ENCODE measurements at places on chromosomes 12 and 14. TPM values are rescaled to one million over a fixed set of nuclear protein-coding genes. Genes with fewer than 3 reads are reported as not detected.

- H3K27ac ChIP-seq = no peak overlapping the region
- no peak for DNase-seq
- H3K4me1 ChIP-seq = no peaks in the 10 kb centered on the region
- H3K27me3 ChIP-seq = no peaks in the 10 kb centered on the region
These were observed 46.7 kb upstream of the ALG10B start for GRCh38 chr12:38269897-38270296.

GRCh38 chr12:110649341-110649847, 35.5 kb downstream of the TCTN1 start:
- no peaks in the 10 kb centered on the region for H3K36me3 ChIP-seq
- no peak overlapping the region for H3K27ac ChIP-seq
- no peaks in the 10 kb centered on the region for H3K27me3 ChIP-seq
- no peaks in the 10 kb centered on the region for H3K4me1 ChIP-seq
- no peak overlapping the region for H3K4me3 ChIP-seq

GRCh38 chr14:104049576-104050240, 35.8 kb upstream of the ASPG start:
- H3K36me3 ChIP-seq = no peaks in the 10 kb centered on the region
- H3K4me3 ChIP-seq = no peak overlapping the region
- no peak overlapping the region for H3K27ac ChIP-seq
- H3K27me3 ChIP-seq = no peaks in the 10 kb centered on the region
- no peaks in the 10 kb centered on the region for H3K4me1 ChIP-seq

GRCh38 chr12:89363084-89363483, 10.8 kb upstream of the DUSP6 start:
- no peaks in the 10 kb centered on the region for H3K36me3 ChIP-seq
- no peaks in the 10 kb centered on the region for H3K27me3 ChIP-seq
- peaks cover 15% of the 10 kb centered on the region for H3K4me1 ChIP-seq
- no peak overlapping the region for H3K27ac ChIP-seq

GRCh38 chr12:119780786-119781434, 96.2 kb downstream of the CIT start:
- H3K27ac ChIP-seq = no peak overlapping the region
- H3K4me3 ChIP-seq = no peak overlapping the region
- DNase-seq = peak; percentile 68
- no peaks in the 10 kb centered on the region for H3K4me1 ChIP-seq
- H3K36me3 ChIP-seq = no peaks in the 10 kb centered on the region

GRCh38 chr12:74689929-74690328, 152.3 kb downstream of the ATXN7L3B start:
- DNase-seq = no peak
- H3K4me3 ChIP-seq = no peak overlapping the region
- H3K27me3 ChIP-seq = no peaks in the 10 kb centered on the region
- H3K4me1 ChIP-seq = no peaks in the 10 kb centered on the region

GRCh38 chr14:103101963-103102688, 7.6 kb downstream of the EXOC3L4 start:
- no peak for DNase-seq
- peaks cover 37% of the 10 kb centered on the region for H3K4me1 ChIP-seq
- H3K27me3 ChIP-seq = no peaks in the 10 kb centered on the region
- H3K27ac ChIP-seq = no peak overlapping the region
- no peak overlapping the region for H3K4me3 ChIP-seq
- no peaks in the 10 kb centered on the region for H3K36me3 ChIP-seq

GRCh38 chr14:92794547-92794941, 439 bp downstream of the GOLGA5 start:
- DNase-seq = no peak
- peak overlapping the region; percentile 89 for H3K4me3 ChIP-seq
- H3K27ac ChIP-seq = peak overlapping the region; percentile 87
- peaks cover 34% of the 10 kb centered on the region for H3K4me1 ChIP-seq
- no peaks in the 10 kb centered on the region for H3K27me3 ChIP-seq
- H3K36me3 ChIP-seq = no peaks in the 10 kb centered on the region

DNA sequence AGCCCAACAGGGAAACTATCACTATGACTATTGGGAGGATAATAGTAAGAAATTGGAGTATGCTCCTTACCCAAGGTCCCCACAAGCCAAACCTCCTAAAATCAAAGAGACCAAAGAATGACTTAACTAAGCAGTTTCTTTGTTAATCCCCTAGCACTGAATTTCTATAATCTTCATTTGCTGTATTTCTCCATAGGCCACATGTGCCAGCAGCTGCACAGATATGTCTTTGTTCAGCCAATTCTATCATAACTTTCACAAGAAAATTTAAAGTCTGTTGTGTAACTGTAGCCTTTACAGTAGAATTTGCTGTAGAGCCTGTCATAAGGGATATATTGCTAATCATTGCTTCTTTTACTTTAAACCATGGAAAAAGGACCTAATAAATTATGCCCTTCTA, 104.0 kb downstream of the RIN3 start:
- no peak overlapping the region for H3K27ac ChIP-seq
- DNase-seq = no peak
- H3K4me3 ChIP-seq = no peak overlapping the region
- no peaks in the 10 kb centered on the region for H3K4me1 ChIP-seq

DNA sequence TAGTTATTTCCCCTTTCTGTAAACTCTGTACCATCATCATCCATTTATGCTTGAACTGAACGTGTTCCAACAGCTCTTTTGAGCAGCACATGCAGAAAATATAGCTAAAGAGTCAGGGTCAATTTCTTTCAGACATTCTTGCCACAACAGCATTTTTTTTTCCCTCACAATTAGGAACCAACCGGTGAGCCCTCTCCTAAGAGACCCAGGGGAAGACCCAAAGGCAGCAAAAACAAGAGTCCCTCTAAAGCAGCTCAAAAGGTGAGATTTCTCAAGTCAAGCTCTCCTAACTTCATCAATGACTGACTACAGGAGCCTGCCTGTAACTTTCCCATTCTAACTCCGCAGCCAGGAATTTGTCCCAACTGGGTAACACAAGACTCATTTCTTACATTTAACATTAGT, 3.5 kb downstream of the HMGA2 start:
- H3K4me3 ChIP-seq = no peak overlapping the region
- no peak for DNase-seq
- H3K36me3 ChIP-seq = no peaks in the 10 kb centered on the region
- no peak overlapping the region for H3K27ac ChIP-seq

DNA sequence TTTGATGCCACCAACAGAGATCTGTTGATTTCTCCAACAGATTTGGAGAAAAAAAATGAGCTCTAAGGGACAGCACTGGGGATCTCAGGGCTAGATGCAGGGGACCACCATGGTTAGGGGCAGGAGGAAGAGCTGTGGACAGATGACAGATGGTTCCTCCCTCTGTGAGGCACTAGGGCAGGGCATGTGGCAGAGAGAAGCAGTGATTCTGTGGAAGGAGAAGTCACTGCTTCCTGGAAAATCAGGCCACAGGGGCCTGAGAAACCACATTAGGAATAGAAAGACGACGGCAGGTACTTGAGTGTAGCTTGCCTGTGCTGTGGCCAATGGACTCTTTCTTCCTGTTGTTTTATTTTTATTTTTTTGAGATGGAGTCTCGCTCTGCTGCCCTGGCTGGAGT, 24.9 kb upstream of the TMED2 start:
- no peak overlapping the region for H3K27ac ChIP-seq
- H3K4me3 ChIP-seq = no peak overlapping the region
- no peak for DNase-seq
- no peaks in the 10 kb centered on the region for H3K4me1 ChIP-seq

DNA sequence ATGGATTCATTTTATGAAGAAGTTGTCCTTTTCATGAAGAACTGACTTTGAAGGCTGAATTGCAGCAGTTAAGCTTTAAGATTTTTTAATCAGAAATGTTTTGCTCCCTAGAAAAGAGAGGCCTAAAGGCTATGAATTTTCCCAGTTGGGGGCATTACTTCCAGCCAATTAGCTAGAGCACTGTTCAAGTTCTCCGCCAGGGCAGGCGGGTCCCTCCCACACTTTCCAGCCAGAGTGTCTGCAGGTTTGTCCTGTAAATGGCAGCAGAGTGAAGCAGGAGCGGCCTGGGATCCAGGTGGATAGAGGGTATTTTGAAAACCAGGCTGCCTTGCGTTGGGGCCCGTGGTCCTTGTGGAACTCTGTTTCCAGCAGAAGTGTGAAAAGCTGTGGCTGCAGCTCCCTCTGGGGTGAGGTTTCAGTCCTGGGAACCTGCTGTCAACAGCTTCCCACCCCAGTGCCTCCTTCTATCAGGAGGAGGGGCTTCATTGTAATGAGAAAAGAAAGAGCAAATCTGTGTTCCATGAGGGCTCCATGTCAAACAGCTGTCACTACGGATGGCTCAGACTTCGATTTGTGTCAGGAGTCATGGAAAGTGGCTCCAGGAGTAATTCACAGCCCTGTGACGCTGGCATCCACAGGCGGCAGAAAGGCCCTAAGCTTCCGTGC, 210.7 kb upstream of the TMEM132C start:
- DNase-seq = no peak
- no peaks in the 10 kb centered on the region for H3K36me3 ChIP-seq
- no peak overlapping the region for H3K4me3 ChIP-seq

- H3K4me3 ChIP-seq = peak overlapping the region; percentile 3
- H3K36me3 ChIP-seq = no peaks in the 10 kb centered on the region
- H3K4me1 ChIP-seq = peaks cover 48% of the 10 kb centered on the region
- no peak for DNase-seq
- no peaks in the 10 kb centered on the region for H3K27me3 ChIP-seq
These were observed 1.9 kb downstream of the BMP4 start for GRCh38 chr14:53954551-53955228.

- peak; percentile 30 for DNase-seq
- H3K27me3 ChIP-seq = no peaks in the 10 kb centered on the region
- H3K4me3 ChIP-seq = peak overlapping the region; percentile 73
- peaks cover 56% of the 10 kb centered on the region for H3K4me1 ChIP-seq
These were observed 12.4 kb upstream of the ITGB7 start for GRCh38 chr12:53219292-53219955.

- DNase-seq = no peak
- H3K27ac ChIP-seq = no peak overlapping the region
- no peaks in the 10 kb centered on the region for H3K36me3 ChIP-seq
- H3K4me3 ChIP-seq = no peak overlapping the region
- no peaks in the 10 kb centered on the region for H3K4me1 ChIP-seq
- no peaks in the 10 kb centered on the region for H3K27me3 ChIP-seq
These were observed 28.9 kb upstream of the PLEKHG3 start for GRCh38 chr14:64675312-64675711.

DNA sequence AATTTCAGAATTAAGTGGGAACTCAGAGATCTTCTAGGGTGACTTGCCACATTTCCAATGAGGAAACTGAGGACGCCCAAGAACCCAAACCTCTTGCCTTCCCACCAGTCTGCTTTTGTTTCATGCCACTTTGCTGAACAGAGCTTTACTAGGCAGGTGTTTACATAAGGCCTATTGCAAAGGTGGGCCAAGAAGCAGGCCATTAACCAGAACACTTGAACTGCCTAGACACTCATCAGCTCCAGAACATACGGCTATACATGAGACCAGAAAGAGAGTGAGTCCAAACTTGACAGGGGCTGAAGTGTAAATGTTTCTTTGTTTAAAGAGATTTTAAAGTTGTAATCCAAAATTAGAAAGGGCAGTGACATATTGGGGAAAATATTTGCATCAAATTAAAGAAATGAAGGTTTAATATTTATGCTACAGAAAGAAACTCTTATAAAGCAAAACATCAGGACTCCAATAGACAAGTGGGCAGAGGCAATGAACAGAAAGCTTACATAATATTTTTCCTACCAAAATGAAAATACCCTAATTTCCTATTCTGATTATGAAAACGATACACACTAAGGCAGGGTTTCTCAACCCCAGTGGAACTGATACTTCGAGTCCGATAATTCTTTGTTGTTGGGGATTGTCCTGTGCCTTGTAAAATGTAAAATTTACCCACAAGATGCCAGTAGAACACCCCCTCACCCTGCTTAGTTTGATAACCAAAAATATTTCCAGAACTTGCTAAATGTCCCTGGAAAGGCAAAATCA, 11.7 kb downstream of the BATF start:
- H3K36me3 ChIP-seq = no peaks in the 10 kb centered on the region
- H3K4me3 ChIP-seq = no peak overlapping the region
- H3K27ac ChIP-seq = no peak overlapping the region
- peaks cover 9% of the 10 kb centered on the region for H3K4me1 ChIP-seq
- H3K27me3 ChIP-seq = no peaks in the 10 kb centered on the region

GRCh38 chr12:55008944-55009585, 10.7 kb upstream of the NEUROD4 start:
- no peaks in the 10 kb centered on the region for H3K36me3 ChIP-seq
- no peaks in the 10 kb centered on the region for H3K27me3 ChIP-seq
- H3K4me1 ChIP-seq = no peaks in the 10 kb centered on the region

DNA sequence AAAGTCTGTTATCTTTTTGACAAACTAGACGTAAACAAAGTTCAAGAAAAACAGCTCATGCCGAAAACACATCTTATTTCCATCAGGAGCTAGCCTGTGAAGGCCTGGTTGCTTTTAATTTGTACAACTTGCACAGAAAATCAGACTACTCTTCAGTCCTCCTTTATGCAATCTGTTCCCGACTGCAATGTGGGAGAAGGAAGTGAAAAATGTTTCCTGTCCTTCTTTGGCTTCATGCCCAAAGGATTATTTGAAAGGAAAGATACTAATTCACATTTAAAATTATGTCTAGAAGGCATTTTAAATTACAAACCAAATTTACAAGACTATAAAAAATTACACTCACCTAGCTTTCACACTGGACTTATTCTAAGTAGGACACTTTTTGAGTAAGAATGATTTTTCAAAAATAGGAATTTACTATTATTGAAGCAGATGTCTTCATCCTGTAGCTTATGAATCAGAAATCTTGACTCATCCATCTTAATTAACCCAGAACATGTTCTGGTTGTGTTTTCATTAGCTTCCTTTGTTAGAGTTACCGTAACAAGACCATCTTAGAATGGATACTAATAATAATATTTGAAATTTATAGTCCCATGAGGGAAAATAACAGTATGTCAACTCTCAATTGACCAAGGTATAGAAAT, 272.6 kb downstream of the PRKD1 start:
- DNase-seq = no peak
- no peak overlapping the region for H3K4me3 ChIP-seq
- no peaks in the 10 kb centered on the region for H3K27me3 ChIP-seq
- H3K27ac ChIP-seq = no peak overlapping the region
- peaks cover 21% of the 10 kb centered on the region for H3K4me1 ChIP-seq
- H3K36me3 ChIP-seq = no peaks in the 10 kb centered on the region

WSCD2 gene
- 1.3 TPM for total RNA-seq

KCTD10 gene
- total RNA-seq = 28.3 TPM

OTOGL gene
- 0.33 TPM for total RNA-seq

GPHB5 gene
- not detected for total RNA-seq

MAP1LC3B2 gene
- not detected for total RNA-seq

STAC3 gene
- total RNA-seq = 0.78 TPM

GPR135 gene
- total RNA-seq = 4.6 TPM

LDHB gene
- total RNA-seq = 121 TPM

BBOF1 gene
- total RNA-seq = 1.6 TPM

NID2 gene
- 37.6 TPM for total RNA-seq

ADAM21 gene
- not detected for total RNA-seq
